ENCODE measurements at places on chromosomes 6 and 20.

DNA sequence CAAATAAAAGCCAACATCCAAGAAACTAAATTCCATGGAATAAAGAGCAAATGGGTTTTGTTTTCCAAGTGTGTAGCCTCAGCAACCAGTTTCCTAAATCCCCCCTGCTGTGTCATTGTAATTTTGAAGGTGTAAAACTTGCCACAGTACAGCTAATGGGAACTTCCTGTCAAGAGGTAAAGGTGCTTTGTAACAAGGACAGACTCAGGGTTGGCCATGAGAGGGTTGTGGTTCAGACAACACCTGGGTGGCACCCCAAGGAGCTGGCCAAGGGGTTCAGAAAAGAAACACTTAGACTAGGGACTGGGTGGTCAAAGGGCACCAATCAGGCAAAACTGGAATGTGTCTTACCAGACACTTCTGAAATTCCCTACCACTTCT lies 52.4 kb upstream of the LYRM2 start:
- no peak for DNase-seq

- no peak for DNase-seq
Measured at GRCh38 chr20:38962928-38963401, 821 bp downstream of the DHX35 start.

DNA sequence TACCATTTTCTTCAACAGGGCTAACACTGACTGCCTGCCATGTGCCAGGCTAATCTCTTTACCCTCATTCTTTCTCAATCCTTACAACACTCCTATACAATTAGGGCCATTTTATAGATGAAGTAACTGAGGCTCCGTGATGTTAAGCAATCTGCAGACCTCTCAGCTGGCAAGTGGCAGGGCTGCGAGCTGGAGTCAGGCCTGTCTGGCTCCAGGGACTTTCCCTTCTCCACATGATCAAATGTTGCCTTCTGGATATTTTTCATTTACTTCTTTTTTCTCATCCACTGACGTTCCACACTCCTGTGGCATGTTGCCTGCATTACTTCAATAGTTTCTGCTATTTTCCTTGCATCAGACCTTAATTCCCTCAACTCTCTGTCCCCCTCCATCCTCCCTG lies 55.2 kb upstream of the TAGAP start:
- DNase-seq: no peak

GRCh38 chr20:43752561-43753301 lies 25.9 kb upstream of the GTSF1L start:
- no peak for DNase-seq

DNA sequence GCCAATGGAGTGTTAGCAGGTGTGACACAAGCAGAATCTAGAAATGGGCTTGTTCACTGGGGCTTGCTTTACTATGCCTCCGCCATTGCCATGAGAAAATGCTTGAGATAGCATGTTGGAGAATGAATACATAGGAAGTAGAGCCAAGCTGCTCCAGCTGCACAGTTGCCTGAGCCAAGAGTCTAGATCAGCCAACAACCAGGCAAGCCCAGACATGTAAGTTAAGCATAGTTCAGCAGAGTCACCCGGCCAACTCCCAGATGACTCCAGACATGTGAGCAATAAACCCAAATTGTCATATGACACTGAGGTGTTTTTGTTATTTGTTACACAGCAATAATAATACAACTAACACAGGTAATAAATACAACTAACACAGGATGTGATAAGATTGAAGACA lies 167.9 kb downstream of the HAO1 start:
- DNase-seq: no peak

GRCh38 chr20:13671916-13672378 lies 33.2 kb upstream of the TASP1 start:
- DNase-seq: no peak

GRCh38 chr6:69673298-69673697 lies 123.5 kb downstream of the LMBRD1 start:
- DNase-seq: no peak

DNA sequence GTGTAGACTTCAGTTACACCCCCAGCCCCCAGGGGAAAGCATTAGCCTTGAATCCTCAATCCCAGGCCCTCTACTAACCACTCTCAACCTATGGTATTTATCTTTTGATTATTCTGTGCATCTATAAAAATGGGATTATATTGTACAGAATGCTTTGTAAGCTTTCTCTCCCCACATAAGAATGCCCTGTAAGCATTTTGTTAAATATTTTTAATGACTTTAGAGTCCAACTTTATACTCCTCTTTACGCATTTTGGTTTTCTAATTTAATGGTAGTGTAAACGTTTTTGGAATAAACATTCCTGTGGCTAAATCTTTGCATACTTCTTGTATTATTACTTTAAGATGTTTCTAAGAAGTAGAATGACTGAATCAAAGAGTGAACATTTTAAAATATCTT lies 35.4 kb downstream of the FBXO9 start:
- no peak for DNase-seq

DNA sequence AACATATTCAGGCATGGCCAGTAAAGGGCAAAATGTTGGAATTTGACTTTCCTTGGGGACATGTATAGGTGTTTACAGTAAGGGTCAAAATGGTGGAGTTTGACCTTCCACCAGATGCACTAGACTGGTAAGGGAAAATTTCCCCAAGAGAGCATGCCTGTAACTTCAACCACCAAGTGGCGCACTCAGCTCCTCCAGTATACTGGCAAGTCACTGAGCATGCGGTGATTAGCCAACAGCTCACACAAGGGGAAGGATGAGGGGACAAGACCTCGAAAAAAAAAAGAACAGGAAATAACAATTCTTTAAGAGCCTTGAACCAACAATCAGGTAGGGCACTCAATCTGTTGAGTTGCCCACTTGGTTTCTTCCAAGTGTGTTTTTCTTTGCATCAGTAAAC lies 140.9 kb downstream of the EYS start:
- no peak for DNase-seq

GRCh38 chr20:40860487-40860902 lies 168.1 kb upstream of the TOP1 start:
- DNase-seq: no peak

DNA sequence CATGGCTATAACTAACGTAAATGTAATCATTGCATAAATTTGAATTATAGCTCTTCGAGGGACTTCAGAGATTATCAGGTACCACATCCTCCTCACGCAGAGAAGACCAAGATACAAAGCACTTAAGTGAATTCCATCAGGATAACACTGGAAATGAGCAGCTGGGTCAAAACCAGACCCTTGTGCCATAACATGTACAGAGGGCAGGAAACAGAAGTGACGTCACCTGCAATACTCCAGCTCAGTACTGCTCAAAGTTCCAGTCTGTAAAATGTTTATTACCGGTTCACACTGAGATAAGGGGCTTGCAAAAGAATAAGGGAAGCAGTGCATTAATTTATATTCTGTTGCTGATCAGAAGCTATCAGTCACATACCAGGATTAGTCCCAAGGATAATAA lies 45.8 kb downstream of the RGS17 start:
- no peak for DNase-seq

DNA sequence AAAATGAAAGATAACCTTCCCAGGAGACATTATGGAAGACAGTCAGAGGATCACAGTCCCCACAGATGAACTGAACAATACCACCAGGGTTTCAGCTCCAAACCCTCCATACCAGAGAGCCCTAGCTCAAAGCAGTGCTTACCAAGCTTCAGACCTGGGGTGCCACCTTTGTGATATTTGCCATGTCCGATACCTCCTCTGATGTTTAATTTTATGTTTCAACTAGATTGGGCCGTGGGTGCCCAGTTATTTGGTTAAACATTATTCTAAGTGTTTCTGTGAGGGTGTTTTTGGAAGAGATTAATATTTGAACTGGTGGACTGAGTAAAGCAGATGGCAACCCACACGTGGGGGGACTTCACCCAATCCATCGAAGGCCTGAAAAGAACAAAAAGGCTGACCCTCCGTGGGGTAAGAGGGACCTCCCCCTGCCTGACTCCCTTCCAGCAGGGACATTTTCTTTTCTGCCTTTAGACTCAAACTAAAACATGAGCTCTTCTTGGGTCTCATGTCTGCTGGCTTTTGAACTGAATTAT lies 11.8 kb downstream of the SCML4 start:
- DNase-seq: no peak

- DNase-seq: no peak
Measured at GRCh38 chr6:129186988-129187387, 304.1 kb downstream of the LAMA2 start.

DNA sequence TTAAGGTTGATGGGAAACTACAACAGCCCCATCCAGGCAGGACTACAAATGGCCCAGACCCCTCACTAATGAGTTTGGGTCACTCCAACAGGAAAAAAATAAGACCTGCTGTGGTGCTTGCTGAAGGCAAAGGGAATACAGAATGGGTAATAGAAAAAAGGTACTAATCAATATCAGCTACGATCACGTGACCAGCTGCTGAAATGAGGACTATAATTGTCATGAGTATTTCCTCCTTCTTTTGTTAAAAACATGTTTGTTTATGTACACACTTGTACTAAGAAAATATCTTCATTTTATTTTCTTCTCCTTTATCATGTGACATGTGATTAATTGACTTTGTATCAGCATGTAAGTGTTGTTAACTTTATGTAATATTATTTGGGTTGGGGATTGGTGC lies 199.9 kb downstream of the GJA1 start:
- DNase-seq: no peak

- no peak for DNase-seq
Measured at GRCh38 chr20:38032585-38033329, 499 bp downstream of the TTI1 start.

- DNase-seq: no peak
Measured at GRCh38 chr20:57321142-57321541, 8.5 kb upstream of the SPO11 start.

- no peak for DNase-seq
Measured at GRCh38 chr6:78436335-78436734, 431.0 kb upstream of the IRAK1BP1 start.

- no peak for DNase-seq
Measured at GRCh38 chr6:33147807-33148666, 44.2 kb downstream of the COL11A2 start.

DNA sequence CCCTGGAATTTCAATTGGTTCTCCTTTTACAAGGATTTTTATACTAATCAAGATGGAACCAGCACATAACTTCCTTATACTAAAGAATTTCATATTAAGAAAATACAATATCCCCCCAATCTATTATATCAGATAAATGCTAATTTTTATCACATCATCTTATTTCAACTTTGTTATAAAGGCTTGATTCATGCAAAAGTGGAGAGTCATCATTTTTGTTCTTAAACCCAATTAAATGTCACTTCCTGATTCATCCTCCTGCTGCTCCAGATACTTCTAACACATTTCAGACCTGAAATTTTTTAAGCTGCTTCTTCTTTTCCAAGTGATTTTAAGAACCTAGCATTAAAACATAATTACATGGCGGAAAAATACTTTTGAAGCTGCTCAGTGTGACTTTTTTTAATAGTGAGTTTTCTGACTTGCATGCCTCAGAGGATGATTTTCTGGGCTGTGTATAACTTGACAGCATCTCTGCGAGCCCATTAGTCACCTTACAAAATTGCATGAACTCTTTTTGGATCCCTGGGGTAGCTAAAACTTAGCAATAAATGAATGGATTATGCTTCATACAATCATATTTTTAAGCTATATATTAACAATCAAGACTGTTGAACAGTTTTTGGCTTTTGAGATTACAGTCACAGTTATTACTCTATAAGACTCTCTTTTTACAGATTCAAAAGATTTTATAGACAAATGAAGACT lies 134.1 kb downstream of the ELOVL4 start:
- DNase-seq: no peak

- no peak for DNase-seq
Measured at GRCh38 chr6:5132731-5133130, 47.6 kb downstream of the PPP1R3G start.

GRCh38 chr20:59382157-59382725 lies 81.8 kb downstream of the EDN3 start:
- no peak for DNase-seq

DNA sequence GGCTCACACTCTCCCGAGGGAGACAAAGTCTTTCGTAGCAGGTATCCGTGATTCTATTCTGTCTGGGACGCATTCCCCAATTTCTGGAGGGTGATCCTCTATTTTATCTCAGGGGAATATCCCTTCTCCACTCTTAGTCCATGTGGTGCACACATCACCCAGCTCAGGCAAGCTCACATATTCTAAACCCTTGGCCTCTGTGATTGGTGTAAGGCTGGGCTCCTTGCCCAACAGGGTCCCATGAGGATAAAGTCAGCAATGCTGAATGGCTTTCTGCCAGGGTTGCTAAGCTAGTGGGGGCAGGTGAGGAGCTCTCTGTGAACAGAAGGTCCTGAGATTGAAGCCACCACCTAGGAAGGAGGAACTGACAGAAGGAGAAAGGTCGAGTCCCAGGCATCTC lies 137.2 kb downstream of the CDH26 start:
- no peak for DNase-seq

GRCh38 chr6:30102414-30102969 lies 10.4 kb downstream of the TRIM31 start:
- DNase-seq: no peak

GRCh38 chr6:24391756-24392405 lies 10.9 kb upstream of the MRS2 start:
- no peak for DNase-seq

- no peak for DNase-seq
Measured at GRCh38 chr6:49410564-49410963, 52.5 kb downstream of the MMUT start.

DNA sequence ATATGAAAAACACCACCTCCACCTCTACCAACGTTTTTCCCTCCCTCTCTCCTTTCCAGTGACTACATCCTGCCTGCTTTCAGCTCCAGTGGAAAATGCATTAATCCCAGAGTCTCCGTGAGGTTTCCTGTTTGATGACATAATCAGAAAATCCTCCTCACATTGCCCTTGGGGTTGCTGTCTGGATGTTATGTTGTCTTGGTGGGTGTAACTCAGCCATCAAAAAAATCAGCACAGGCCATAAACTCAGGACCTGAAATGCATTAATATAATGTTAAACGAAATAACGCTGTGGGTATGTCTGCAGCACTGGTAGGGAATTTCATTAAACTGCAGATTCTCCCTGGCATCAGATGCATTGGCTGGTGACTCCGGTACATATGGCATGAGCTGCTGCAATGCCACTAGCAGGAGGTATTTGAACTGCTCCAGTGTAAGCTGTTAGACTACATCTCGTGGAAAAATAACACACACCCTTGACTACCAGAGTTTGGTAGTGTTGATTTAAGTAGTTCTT lies 297.8 kb downstream of the PRL start:
- no peak for DNase-seq

DNA sequence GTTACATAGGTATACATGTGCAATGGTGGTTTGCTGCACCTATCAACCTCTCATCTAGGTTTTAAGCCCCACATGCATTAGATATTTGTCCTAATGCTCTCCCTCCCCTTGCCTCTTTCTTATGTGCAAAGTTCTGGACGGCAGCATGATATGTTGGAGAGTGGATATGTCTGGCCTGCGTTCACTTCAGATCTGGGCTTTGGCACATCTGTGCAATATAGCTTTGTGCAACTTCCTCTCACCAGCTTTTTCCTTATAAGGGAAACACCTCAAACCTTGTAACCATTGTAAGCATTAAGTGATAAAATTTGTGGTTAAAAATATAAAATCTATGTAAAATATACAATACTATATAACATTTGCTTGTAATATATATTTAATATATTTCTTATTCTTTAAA lies 288.0 kb downstream of the PHACTR1 start:
- no peak for DNase-seq
